Hepatic stellate cell (primary cell): ENCODE measurements at places on chromosomes 12 and 14.
A peak's percentile ranks its signal among the peaks of the same experiment; 100 is the strongest.

DNA sequence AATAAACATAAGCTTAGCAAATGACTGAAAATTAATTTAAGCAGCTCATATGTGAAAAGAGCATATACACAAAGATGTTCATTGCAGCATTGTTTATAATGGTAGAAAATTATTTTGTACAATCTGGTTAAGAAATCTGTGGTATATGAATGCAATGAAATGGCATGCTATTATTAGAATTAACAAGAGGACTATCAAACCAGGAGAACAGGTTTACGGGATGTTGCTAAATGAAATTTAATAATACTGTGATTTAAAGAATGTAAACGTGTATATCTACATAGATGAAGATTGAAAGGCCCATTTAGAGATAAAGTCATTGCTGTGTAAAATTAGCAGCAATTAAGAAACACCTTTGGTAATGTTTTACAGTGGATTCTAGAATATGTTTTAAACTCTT, 70.5 kb downstream of the EID3 start:
- DNase-seq: no peak

GRCh38 chr14:52069307-52070050, 620 bp upstream of the NID2 start:
- no peak for DNase-seq

GRCh38 chr12:67634303-67634761, 14.2 kb upstream of the DYRK2 start:
- DNase-seq: no peak

DNA sequence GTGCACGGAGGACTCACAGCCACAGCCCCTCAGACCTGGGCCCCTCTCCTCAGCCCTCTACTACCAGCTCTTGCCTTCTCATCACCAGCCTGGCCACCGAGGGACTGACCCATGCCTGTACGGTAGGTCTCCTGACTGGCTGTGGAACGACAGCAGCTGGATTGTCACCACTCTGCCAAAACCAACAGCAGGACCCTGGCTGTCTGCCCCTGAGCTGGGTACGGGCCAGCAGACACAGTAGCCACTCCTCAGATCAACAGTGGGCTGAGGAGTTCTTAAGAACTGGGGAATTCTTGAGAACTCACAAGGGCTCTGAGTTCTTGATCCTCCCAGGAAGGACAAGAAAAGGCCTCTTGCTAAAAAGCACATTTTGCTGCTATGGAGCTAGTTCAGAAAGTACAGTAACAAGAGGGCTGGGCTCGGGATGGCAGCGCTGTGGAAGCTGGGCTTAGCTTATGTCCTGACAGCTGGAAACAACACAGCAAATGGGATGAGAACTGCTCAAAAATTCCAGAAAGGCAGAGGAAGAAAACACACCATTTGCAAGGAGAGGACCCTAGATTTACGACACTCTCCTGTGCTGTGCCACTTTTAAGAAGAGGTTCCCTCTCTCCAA, 176.4 kb downstream of the ANO2 start:
- DNase-seq: no peak

DNA sequence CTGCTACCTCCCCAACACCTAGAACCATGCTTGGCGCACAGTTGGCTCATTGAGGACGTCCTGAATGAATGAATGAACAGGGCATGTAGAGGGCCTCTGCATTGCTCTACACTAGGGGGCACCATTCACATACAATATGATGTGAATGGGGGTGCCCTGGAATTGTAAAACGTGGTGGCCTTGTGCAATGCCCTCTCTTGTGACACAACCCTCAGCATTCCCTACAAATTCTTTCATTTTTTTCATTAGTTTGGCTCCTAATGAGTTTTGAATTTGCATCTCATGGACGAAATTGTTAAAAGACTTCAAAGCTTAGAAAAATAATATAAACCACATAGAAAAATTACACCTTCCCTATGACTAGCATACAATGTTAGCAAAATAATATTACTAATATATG, 2.3 kb upstream of the DIO2 start:
- DNase-seq: peak; percentile 31

DNA sequence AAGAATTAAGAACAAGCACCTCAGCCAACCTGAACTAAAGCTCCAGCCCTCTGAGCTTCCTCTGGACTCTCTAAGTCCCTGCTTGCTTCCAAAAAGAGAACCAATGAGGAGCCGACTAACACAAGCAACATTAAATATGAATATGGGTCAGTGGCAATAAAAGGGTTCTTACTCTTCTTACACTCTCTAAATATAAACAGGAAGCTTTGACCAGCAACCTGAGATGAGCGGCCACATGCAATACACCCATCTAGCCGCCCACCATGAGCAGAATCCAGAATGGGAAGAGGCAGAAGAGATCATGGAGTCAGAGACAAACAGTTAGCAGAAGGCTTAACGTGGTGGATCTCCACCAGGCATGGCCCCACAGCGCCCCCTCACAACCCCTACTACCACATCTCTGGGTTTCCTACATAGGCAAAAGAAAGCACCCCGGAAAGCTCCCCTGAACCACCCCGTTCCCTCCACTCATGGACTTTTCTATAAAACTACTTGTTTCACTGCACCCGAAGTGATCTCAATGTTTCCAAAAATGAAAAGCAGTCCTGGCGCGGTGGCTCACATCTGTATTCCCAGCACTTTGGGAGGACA, 59.4 kb downstream of the TTC7B start:
- DNase-seq: no peak

DNA sequence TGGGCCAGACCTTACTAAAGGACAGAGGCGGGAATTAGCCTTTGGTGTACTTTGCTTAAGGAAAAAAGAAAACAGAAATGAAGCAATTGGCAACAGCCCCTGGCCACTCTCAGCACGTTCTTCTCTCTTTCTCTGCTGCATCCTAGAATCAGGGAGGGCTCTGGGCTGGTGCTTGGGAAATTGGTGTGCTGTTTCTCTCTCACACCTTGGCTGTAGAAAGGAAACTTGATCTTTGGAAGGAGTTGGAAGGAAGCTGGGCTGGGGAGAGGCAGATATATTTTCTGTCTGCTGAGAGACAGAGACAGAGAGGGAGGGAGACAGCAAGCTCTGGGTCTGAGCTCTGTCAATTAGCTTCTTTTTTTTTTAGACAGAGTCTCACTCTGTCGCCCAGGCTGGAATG, 27.4 kb downstream of the NOS1 start:
- no peak for DNase-seq

DNA sequence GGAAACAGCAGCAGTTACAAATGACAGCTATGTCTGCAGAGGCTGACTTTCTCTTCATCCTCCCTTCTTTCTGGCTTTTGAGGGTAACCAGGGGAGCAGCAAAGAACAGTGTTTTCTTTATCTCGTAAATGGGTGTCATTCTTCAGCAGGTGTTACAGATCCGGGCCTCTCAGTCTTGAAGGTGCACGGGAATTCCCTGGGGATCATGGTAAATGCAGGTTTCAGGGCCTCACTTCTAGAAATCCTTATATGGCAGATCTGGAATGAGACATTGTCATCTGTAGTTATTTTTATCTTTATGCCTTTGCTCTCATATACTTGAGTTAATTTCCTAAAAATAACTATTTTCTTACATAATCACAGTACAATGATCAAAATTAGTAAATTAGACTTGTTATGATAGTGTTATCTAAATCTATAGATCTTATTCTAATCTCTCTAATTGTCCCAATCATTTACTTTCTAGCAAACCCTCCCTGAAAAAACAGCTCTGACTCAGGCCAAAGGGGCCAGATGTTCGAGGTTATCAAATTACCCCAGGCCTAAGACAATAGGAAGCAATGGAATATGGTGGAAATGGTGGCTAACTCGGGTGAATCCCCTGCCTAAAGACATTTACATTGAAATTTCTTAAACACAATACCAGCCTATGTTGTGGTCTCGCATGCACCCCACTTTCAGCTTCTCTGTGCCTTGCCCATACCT, 145.0 kb downstream of the CAND1 start:
- no peak for DNase-seq

DNA sequence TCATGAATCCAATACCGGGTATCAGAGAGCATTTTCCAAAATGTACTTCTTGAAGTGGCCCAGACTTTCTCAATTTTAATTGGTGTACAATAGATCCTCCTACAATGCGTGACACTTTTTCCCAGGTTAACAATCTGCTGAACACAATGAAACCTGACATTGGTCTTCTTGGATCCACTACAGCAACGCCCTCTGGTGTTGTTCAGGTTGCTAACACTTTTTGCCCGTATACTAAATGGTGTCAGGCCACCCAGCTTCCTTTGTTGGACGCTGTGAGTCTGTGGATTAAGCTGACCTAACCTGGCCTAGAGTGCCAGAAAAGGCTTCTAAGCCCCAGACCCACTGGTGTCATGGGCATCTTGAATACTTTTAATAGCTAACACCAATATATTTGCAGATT, 89.2 kb downstream of the KCNK10 start:
- no peak for DNase-seq

- DNase-seq: no peak
Measured at GRCh38 chr14:28758885-28759652, 7.5 kb upstream of the FOXG1 start.
